Sigmoid colon (tissue), 7 donors: ENCODE measurements at places on chromosomes 13 and 19. TPM values are rescaled to one million over a fixed set of nuclear protein-coding genes. Genes with fewer than 3 reads are reported as not detected.
A peak's percentile ranks its signal among the peaks of the same experiment; 100 is the strongest.

The PSG2 gene
- not detected for polyA plus RNA-seq

The CARM1 gene
- polyA plus RNA-seq, result 29.4 TPM

The HIPK4 gene
- polyA plus RNA-seq, result not detected

The NANOS3 gene
- not detected for polyA plus RNA-seq

The ZNF667 gene
- not detected for polyA plus RNA-seq

The CD37 gene
- polyA plus RNA-seq, result 14.3 TPM

The KIR2DL1 gene
- polyA plus RNA-seq, result not detected

The KLF1 gene
- polyA plus RNA-seq, result not detected

The ZNF583 gene
- 1.4 TPM for polyA plus RNA-seq

The ZNF540 gene
- polyA plus RNA-seq, result not detected

The EDNRB gene
- polyA plus RNA-seq, result 6.9 TPM

The ZNF345 gene
- 0.69 TPM for polyA plus RNA-seq

GRCh38 chr19:41133260-41133659 lies 19.0 kb downstream of the CYP2F1 start:
- DNase-seq, result no peak

GRCh38 chr13:109336730-109337129 lies 449.7 kb downstream of the IRS2 start:
- DNase-seq, result no peak

DNA sequence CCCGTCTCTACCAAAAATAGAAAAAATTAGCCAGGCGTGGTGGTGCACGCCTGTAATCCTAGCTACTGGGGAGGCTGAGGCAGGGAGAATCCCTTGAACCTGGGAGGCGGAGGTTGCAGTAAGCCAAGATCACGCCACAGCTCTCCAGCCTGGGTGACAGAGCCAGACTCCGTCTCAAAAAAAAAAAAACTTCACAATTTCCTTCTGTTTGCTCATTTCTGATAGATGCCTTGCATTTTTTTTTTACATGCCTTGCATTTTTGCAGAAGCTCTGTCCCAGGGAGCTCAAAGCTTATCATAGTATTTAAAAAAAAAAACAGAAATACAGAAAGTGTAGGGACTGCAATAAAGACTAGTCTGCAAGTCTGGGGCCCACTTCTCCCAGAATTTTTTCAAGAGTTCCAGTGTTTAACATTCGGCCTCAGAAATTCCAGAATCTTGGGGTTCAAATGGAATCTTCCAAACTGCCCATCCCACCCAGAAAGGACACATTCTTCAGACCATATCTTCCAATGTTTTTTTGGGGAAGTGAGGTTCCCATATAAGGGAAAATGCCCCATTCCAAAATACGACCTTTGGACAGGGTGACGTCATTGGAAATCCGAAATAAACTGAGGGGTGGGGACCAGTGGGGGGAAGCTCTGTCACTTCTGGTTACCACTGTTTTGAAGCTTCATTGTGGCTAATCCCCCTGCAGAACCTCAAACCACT lies 17.2 kb upstream of the RAB8A start:
- no peak for DNase-seq

GRCh38 chr19:29947871-29948270 lies 5.8 kb downstream of the URI1 start:
- DNase-seq, result no peak

GRCh38 chr19:50535672-50536187 lies 22.0 kb upstream of the ASPDH start:
- no peak for DNase-seq

DNA sequence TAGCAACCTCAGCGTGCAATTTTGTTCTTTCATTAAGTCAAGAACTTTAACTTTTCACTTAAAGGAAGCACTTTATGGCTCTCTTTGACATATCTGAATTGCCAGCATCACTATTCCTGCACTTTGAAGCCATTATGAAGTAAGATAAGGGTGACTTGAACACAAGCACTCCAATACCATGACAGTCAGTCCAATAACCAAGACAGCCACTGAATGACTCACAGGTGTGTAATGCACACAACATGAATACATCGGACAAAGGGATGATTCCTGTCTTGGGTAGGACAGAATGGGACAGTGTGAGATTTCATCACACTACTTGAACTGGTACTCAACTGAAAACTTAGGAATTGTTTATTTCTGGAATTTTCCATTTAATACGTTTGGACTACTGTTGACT lies 233.7 kb upstream of the IPO5 start:
- DNase-seq, result no peak

DNA sequence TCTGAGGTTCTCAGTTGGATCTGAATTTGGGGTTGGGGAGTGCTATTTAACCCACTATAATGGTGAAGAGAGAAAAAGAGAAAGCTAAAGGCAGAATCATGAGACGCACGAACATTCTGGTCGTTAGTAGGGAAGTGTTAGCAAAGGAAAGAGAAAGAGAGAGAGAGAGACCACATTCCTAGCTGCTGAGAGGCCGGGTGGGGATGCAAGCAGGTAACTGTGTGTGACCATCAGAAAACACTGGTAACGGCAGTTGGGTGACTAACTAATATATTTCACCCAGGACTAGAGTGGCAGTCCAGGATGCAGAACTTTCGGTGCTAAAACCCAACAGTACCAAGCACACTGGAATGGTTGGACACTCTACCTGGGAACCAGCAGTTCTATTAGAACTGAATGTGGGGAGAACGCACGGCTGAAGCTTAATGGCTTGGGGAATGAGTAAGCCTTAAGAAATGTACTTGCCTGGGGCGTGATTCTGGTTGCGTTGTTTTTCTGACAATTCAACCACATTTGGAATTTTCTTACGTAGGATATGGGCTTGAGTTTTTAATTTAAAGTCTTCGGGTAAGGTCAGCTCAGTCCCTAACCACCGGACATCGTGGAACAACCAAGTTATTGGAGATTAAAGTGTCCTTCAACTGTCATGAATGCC lies 130.2 kb downstream of the DNAJC15 start:
- no peak for DNase-seq

DNA sequence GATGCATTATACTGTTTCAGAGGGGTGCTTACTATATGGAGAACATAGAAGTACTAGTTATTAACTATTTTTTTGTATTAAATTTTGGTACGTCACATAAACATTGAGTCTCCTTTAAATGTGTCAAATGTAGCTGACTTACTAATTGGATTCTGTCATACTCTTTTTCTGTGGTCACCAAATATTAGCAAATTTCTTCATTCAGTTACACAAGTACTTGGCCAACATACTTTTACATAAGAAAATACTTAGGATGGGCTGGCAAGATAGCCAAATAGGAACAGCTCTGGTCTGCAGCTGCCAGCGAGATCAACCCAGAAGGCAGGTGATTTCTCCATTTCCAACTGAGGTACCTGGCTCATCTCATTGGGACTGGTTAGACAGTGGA lies 19.2 kb downstream of the LPAR6 start:
- no peak for DNase-seq

DNA sequence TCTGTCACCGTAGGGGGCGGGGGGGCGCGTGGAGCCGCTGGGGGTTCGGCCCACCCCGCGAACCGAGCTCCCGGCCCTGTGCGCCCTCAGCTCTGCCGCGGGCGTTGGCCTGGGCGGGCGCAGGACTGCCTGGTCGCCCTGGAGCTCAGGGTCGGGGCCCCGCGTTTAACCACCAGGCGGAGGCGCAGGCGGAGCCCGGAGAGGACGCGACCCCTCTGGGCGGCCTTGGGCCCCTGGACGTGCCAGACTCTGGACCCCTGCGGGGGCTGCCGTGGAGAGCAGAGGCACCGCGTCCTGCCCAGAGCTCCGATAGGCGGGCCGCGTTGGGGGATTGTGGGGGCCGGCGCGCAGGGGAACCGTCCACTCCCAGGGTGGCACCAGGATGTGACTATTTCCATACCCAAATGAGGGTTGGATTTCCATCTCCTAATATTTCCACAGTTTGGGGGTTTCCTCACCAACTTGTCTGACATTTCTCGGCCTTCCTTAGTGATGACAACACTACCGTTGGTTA lies 13.0 kb upstream of the USP29 start:
- peak; percentile 37 for DNase-seq

DNA sequence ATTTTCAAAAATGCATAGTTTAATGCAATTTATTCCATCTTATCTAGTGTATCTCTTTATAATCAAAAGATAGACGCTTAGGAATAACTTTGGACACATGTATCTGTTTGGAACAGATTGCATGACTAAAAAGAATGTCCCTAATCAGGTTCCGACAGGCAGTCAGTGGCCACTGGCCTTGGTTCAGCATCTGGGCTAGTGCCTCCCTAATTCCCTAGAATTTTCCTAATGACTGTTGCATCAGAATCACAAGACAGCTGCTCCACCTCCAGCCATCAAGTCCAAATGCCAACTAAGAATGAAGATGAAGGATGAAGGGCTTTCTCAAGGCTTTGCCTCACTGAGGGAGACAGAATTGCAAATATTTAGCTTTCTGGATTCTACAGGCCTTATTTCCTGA lies 173.8 kb downstream of the EFNB2 start:
- no peak for DNase-seq

GRCh38 chr19:47417746-47418691 lies 1.3 kb downstream of the MEIS3 start:
- no peak for DNase-seq

DNA sequence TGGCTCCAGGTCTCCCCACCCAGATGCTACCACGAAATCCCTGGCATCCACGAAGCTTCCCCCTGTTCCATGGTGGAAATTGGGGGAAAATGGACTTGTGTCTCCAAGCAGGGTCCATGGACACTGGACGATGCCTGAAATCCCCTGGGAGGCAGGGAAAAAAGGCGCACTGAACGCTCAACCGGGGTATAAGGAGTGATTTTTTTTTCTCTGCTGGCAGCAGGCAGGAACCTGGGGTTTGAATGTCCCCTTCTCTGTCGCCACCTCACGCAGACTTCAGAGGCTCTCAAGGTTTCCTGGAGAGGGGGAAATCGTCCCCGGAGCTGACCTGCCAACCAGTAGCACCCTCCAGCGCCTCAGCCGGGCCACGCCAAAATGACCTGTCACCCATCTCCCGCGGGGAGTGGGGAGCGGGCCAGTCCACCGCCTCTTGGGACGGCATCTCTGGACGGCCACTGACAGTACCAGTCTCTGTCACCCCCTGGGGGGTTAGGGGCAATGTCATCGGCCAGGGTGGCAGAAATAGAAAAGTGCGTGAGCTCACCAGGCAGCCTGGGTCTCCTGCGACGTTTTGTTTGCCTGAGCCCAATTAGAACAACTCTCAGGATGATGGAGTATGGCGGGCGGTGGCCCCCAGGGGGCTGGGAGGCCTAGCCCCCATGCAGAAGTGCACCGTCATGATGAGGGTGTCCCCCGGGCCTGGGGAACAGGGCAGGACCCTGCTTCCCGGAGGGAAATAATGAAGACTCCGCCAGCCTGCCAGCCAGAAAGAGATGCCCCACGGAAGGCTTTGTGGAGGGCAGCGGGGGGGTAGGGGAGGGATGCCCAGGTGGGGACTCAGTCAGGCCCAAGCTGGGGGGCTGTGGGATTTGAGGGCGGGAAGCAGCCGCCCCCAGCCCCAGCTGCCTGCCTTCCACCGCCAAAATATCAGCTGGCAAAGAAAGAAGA lies 2.6 kb downstream of the PTPRS start:
- no peak for DNase-seq

DNA sequence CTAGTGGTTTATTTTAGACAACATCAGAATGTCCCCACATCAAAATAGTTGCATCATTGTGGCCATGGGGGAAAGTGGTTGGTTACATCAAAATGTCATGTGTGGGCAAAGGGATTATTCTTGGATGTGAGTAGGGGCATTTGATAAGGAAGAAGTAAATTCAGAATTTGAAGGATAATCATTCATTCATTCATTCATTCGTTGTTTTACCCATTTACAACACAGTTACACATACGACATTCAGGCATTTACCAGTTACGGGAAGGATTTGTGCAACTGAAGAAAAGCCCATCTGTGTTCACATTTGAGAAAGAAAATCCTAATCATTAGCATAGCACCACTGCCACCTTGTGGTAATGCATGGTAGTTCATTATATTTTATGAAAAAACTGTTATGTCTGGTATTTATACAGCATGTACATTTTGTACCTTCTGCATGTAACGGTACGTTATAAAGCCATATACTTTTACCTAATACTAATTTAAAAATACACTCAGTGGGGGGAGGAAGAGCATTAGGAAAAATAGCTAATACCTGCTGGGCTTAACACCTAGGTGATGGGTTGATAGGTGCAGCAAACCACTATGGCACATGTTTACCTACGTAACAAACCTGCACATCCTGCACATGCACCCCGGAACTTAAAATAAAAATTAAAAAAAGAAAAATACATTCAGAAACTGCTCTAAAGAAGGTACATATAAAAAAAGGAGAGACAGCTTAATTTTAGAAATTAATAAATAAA lies 62.1 kb downstream of the DGKH start:
- no peak for DNase-seq

DNA sequence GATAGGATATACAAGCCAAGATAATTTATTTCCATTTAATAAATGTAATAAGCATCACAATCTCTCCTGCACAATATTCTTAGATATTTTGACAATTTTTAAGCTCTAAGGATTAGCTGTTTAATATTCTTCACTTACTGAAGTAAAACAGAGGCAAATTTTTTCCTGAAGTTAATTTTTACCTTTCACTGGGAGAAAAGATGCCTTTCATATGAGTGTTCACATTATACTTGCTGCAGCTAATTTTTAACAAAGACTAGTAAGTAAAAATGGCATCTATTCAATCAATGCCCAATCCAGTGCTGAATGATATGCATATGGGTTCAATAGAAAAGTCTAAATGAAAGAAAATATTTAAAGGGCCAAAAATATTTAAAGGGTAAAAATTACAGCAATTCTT lies 377.2 kb upstream of the GPC6 start:
- DNase-seq, result no peak

GRCh38 chr13:64453831-64454230 lies 2776.3 kb downstream of the PCDH9 start:
- no peak for DNase-seq

GRCh38 chr19:11887611-11888531 lies at the start of gene ZNF69:
TSS of gene ZNF69 (plus strand) at chr19:11887782. CDS start at chr19:11887924, 142 bp downstream.
- peak; percentile 91 for DNase-seq

GRCh38 chr19:52492994-52493470 lies 34.4 kb upstream of the ZNF808 start:
- DNase-seq, result no peak

DNA sequence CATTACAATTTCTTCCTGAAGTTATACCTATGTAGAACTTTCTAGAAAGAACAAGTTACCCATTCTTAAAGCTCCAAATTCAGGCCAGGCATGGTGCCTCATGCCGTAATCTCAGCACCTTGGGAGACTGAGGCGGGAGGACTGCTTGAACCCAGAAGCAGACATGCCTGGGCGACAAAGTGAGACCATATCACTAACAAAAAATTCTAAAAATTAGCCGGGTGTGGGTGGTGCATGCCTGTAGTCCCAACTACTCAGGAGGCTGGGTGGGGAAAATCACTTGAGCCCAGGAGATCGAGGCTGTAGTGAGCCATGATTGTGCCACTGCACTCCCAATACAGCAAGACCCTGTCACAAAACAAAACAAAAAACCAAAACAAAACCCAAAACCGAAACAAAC lies 23.0 kb downstream of the KCNRG start:
- DNase-seq, result no peak

DNA sequence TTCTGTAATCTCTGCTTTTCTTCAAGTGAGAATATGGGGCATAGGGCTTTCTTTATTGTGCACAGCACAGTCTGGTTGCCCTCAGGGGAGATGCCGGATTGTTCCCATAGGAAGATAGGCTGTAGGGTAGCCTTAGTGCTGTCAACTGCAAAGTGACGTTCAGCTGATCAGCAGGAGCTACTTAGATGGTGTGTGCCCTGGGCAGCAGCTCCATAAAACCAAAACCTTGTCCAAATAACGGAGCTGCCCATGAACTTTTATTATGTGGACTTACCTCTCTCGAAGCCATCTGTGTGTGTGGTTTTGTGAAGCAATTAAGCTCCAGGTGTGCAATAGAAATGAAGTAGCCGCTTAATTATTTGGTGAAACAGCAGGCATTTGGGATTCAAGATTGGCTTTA lies 120.0 kb upstream of the RNF113B start:
- DNase-seq, result no peak
